Fibroblast of skin of abdomen (primary cell): ENCODE measurements at places on chromosomes 1 and 21.

DNA sequence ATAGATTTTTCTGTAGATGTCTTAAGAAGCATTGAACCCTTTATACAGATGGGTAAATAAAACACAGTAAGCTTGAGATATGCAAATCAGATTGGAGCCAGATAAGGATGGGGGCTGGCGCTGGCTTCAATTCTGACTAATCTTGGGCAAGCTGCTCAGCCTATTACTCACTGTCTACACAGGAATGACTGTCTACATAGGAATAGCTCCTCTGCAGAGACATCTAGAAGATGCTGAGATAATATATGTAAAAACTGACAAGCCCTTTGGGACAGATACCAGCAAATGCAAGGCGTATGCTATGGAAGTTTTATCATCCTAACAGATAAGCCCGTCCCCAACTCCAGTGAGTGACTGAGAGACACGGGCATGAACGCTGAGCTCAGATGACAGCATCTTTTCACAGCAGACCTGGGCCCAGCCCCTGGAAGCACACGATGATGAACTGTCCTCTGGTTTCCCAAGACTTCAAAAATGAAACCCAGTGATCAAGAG is 1.7 kb downstream of the CLDN14 start:
- peak; percentile 96 for DNase-seq

DNA sequence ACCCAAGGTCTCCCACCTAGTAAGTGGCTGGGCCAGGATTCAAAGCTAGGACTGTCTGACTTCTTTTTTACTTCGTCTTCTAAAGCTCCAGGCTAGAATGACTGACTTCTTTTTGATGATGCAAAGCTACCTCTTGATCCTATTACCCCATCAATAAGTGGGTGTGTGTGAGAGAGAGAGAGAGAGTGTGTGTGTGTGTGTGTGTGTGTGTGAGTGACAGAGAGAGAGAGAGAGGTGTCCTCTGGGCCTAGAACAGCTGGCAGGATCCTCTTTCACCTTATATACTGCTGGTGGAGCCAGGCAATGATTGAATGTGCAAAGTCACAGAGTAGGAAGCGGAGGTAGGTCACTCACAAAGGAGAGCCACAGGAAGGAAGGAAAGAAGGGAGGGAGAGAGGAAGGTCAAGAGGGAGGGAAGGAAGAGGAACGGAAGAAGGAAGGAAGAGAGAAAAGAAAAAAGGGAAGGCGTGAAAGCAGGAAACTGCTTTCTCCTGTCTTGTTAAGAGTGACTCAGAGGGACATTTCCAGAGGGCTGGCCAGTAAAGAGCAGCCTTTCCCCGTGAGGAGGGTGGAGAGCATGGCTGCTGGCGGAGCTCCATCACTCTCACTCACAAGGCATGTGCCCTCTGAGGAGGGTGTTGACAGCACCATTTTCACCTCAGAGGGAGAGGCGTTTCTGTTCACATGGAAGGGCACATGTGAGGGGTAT is 68.9 kb downstream of the CDC7 start:
- peak; percentile 98 for DNase-seq

GRCh38 chr1:197444755-197445154 is 176.7 kb downstream of the CRB1 start:
- peak; percentile 46 for DNase-seq

DNA sequence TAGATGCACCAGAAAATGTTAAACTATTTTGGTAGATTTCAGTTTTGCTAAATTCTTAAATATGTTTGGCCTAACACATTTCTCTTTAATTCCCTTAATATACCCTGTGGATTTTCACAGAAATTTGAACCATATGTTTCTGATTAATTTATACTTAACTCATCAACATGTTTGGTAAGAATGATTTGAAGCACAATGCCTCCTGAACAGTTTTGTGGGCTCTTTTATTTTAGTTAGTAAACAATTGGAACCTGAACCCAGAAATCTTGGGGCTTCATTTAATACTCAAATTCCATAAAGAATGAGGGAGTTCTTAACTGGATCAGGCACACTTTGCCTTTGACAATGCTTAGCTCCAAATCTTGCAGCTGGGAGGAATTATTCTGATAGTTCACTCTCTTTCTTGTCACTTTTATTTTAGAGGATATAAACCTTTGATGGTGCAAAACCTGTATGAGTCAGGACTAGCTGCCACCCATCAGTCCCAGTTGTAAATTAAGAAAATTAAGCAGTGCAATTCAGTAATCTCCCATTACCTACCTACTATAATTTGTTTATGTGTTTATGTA is 24.6 kb upstream of the LYPLAL1 start:
- peak; percentile 25 for DNase-seq

DNA sequence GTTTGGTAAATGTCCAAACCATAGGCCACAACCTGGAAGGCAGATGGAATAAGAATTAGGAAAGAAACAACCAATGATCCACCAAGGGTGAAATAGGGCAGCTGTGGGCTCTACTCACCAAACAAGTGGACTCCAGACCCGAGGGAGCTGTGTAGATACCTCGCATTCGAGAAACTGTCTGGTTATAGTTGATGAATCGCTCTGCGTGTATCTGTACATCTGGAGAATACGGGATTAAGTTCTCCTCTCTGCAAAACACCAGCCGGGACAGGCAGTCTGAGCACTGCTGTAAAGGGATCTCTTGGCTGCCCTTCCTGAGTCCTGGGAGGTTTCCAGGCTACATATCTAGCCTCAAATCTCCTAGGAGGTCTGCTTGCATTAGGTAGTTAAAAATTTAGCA is 9.4 kb upstream of the UBR4 start:
- DNase-seq: no peak

DNA sequence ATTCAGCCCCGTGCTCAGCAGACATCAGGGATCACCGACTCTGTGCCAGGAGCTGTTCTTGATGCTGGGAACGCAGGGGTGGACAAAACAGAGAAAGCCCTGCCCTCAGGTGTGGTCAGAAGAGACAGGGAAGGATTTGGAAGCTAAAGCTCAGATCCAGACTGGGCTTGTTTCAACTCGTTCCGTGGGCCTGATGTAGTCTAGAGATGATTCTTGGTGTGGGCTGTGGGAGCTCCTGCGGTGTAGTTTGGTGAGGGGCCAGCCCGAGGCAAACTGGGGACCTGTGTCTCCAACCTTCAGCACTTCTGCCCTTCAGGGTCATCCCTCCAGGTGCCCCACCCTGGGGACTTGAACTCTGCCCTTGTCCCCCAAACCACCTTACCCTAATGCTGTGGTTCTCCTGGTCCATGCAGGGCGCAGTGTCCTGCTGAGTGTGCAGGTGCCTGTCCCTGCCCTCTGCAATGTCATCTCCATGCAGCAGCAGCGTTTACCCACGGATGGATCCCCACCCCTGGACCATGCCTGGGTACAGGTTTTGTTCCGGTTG is 17.3 kb upstream of the ABCG1 start:
- DNase-seq: no peak

GRCh38 chr1:109630081-109630897 is 10.7 kb downstream of the AMPD2 start:
- DNase-seq: no peak

DNA sequence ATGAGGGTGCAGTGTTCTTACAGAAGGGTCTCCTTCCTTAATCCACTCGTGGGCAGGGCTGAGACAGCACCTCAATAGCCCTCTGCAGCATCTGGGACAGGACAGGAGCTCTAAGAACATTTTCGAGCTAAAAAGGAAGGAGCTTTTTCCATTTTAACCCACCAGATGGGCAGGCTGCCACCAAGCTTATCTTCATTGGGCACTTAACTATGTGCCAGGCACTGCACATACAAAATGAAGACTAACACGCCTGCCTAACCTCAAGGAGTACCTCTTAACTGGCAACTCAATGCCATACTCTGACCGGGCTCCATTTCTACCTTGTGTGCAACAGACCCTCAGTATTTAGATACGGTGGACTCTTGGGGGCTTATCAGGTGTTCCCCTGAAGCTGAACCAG is 48.2 kb downstream of the SSBP3 start:
- no peak for DNase-seq

DNA sequence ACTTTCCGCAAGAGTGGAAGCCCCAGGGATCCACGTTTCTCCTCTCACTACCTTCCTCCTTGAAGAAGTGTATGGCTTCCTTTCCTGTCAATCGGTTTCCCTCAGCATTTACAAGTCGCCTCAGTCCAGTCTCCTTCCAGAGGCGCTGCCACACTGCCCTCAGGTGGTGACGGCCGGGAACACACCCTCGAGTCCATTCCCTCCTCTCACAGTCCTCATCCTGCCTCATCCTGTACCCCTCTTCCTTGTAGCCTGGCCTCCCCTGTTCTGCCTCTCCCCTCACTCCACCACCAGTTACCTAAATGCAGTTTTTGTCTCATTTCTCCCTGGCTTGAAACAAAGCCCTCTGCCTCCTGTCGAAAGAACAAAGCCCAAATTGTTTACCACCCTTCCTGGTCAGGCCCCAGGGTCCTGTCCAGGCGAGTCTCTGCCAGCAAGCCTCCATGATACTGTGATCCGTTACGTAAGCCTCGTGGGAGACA is 23.2 kb upstream of the LSM10 start:
- DNase-seq: peak; percentile 77

- DNase-seq: no peak
Observed at GRCh38 chr1:67270541-67270940, 37.1 kb upstream of the IL12RB2 start.

GRCh38 chr1:2049225-2049717 is 940 bp upstream of the PRKCZ start:
- DNase-seq: no peak

GRCh38 chr1:37634992-37635902 is 555 bp upstream of the RSPO1 start:
- DNase-seq: no peak

DNA sequence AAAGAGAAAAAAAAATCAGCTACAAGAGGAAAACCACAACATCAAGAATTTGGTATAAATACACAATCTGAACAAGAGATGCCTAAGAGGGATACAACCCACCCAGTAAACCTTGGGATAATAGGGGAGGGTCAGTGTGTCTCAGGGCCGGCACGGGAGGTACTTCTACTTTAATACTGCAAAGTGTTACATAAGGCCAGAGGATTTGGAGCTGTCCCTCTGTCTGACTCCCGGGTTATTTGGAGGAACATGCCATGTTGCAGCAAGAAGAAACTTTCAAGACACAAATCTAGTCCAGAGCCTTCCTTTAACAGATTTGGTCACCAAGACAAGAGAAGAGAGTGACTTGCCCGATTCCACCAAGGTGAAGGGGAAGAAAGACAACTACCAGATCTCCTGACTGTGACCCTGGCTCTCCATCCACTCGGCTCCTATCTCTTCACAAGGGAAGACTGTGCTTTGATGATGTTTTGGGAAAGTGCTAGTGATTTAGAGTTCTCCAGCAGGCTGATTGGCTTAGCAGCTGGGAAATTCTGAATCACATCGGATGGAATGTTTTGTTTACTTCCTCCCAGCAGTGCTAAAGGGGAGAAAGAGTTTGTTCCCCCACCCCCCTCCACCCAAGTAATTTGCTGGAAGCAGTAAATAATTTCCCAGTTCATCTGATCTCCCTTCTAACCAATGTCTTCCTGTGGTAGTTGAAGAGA is 29.3 kb downstream of the SGIP1 start:
- peak; percentile 92 for DNase-seq

DNA sequence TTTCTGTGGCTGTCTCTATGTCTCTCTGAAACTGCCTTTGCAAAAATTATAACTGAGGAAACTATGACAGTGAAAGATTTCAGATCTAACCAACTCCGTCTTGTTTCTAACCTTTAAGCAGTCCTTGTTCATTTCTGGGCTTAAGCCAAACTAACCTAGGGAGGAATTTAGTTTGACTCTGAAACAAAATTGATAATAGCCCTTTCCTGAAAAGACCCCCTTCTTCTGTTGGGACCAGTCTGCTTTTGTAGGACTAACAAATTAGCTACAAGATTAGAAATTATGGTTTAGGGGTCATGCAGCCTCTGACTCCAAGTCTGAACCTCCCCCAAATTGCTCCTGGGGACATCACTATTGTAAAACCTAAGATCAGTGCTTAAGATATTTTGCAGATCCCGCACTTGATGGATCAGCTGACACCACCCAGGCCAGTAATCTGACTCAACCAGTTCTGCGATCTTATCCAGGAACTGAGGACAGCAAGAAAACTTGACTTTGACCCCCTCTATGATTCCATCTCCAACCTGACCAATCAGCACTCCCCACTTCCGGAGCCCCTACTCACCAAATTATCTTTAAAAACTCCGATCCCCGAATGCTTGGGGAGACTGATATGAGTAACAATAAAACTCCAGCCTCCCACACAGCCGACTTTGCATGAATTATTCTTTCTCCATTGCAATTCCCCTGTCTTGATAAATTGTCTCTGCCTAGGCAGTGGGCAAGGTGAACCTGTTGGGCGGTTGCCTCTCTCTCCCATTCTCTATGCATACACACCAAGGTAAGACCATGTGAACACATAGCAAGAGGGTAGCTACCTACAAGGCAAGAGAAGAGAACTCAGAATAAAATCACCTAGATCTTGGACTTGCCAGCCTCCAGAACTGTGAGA is 11.1 kb upstream of the TRIM63 start:
- DNase-seq: no peak

DNA sequence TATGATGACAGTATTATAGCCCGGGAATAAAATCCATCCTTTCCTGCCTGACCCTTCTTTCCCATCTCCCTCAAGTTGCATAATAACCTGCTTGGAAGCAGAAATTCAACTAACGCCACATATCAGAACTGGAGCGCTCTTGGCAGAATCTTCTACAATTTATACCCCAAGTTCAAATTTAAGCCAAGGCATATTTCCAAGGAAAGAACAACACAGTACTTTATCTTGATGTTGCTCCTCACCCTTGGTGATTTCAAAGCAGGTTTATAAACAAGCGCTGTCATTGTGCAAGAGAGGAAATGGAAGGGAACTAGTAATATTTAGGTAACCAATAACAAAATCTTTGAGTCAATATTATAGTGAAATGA is 38.0 kb upstream of the PTGFRN start:
- DNase-seq: no peak

GRCh38 chr1:62905309-62905708 is 121.4 kb downstream of the ATG4C start:
- no peak for DNase-seq

DNA sequence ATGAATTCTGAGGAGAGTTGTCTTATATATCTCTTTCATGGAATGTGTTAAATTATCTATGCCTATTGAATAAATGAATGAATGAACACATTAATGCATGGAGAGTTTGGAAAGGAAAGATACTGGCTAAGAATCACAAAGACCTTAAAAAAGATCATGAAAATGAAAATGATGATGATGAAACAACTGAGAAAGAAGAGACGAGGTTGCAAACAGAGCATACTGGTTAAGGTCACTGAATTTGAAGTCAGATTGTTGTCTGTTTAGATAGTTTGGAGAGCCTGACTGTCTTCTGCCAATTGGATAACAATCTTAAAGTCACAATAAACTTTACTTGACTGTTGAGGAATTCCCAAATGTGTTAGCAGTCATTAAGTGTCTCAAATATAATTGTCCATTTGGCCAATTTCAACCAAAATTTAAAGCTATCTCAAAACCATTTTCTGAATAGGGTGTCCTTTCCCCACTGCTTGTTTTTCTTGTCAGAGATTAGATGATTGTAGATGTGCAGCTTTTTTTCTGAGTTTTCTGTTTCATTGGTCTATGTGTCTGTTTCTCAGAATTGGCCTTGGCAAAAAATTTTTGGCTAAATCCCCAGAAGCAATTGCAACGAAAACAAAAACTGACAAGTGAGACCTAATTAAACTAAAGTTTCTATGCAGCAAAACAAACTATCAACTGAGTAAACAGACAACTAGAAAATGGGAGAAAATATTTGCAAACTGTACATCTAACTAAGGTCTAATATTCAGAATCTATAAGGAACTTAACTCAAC is 132.2 kb downstream of the PTGER3 start:
- DNase-seq: no peak
